Erythroblast (primary cell): ENCODE measurements at places on chromosomes 6 and 20.

GRCh38 chr6:160798625-160799024 is 96.6 kb downstream of the PLG start:
- no peak for DNase-seq

- DNase-seq, result peak; percentile 91
These were observed 50.2 kb upstream of the SIRPG start for GRCh38 chr20:1707588-1708449.

DNA sequence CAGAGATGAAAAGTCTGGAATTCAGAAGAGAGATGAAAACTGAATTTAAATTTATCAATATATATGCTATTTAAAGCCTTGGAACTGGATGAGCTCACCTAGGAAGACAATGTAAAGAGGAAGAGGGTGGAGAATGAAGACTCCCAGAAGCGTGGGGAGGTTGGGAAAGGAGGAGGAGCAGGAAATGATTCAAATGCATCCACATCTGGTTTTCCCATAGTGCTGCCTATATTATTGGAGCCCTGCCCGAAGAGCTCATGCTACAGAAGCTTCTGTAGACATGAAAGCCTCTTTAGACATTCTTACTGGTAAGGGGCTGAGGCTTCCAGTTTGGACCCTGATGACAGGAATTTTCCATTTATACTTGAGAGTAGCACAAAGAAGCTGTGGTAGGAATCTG is 19.2 kb downstream of the PDE7B start:
- DNase-seq, result no peak

- DNase-seq, result no peak
These were observed 117.2 kb downstream of the PDSS2 start for GRCh38 chr6:107342144-107342543.

GRCh38 chr6:20566109-20566508 is 31.9 kb downstream of the CDKAL1 start:
- DNase-seq, result no peak

DNA sequence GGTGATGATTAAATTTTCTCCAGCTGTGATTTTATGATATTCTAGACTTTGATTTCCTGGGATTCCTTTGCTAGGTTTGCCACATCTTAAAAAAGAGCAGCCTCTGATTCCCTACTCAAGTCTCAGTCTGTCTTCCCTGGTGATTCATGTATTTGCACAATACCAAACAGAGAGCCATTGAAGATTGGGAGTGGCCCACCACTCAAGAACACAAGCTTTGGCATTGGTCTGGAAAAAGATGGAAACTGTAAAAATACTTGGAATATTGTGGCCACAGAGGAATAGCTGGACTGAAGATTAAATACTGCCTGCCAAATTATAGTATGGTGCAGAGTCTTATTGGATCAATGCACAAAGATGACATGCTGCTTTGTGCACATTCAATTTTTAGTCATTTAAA is 32.9 kb downstream of the PTCHD4 start:
- no peak for DNase-seq

DNA sequence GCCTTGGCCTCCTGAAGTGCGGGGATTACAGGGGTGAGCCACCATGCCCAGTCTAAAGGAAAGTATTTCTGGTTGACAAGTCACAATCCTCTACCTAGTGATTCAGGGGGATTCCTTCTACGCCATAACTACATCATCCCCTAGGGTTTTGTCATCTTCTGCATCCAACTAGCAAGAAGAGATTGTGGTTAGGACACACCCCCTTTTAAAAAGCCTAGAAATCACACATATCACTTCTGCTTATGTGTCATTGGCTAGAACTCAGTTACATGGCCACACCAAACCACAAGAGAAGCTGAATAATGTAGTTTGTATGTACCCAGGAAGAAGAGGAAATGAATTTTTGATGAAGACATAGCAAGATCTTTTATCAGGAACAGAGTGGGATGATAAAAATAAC is 14.7 kb upstream of the CHD6 start:
- DNase-seq, result no peak

GRCh38 chr20:13219327-13220193 is 1.5 kb upstream of the ISM1 start:
- no peak for DNase-seq

DNA sequence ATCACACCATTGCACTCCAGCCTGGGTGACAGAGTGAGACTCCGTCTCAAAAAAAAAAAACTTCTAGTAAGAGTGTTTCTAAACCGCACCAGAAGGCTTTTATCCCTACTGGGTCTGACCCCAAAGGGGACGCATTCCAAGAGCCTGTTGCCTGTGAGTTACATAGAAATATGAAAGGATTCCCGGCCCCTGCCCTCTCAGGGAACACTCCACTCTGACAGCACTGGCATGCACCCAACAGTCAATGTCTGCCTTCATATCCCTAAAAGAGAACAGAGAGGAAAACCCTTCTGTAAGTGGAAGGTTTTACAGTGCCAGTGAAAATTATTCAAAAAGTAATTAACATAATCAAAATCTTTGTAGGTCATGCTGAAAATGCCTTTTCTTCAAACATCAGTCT is 117.1 kb upstream of the PTPRT start:
- DNase-seq, result no peak

DNA sequence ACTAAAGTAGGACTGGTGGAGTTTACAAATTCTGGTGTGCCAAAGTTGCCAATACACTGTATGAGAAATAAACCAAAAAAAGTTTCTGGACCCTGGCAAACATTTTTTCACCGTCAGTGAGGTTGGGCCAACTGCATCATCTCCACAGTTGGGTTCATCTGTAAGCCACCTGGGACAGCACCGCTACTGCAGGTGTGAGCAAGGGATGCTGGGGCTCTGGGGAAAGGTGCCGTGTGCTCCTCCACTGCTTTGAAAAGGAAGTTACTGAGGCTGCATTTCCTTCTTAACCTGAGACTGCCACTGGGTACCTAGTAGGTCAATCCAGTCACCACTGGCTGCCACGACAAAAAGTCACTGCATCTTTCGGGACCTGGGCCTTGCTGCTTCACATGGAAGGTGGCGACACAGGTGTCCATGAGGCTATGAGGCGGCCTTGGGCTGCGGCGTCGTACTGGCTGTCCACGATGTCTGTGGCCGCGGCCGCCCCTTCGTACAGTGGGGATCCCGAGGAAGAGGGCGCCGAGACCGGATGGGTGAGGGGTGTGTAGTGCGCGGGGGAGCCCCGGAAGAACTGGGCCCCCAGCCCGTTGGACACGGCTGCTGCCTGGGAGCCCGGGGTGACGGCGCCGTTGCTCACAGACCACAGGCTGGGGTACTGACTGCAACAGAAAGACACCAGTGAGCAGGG is 9.6 kb downstream of the TBXT start:
- DNase-seq, result no peak

- peak; percentile 87 for DNase-seq
These were observed 45.9 kb upstream of the RALY start for GRCh38 chr20:33947709-33948295.

DNA sequence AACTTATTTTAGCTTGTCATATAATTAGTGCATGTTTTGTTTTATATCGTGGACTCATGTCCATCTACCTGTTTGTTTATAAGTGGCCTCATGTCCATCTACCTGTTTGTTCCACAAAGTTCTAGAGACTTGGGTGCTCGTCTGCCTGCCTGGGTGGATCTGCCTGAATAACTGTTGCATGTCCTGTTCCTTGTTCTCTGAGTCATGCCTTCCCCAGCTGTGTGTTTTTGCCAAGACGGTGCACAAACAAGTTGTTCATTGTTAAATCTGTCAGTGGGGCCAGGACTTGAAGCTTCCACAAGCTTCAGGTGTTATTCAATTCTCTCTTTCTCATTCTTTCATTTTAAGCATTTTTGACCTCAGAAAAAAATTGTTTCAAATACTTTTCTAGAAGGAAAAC is 358.0 kb upstream of the CITED2 start:
- no peak for DNase-seq

GRCh38 chr6:48766349-48766748 is 655.4 kb upstream of the PTCHD4 start:
- no peak for DNase-seq

DNA sequence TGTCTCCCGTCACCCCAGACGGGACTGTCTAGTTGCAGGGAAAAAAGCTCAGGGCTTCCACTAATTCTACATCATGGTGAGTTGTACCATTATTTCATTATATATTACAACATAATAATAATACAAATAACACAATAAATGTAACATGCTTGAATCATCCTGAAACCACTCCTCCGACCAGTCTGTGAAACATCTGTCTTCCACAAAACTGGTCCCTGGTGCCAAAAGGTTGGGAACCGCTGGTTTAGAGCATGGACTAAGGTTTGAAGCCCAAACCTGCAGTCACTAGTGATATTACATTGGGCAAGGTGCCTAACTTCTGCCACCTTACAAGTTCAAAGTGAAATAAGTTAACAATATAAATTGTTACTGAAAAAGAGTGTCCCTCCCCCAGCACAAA is 175.7 kb downstream of the PDE10A start:
- no peak for DNase-seq

DNA sequence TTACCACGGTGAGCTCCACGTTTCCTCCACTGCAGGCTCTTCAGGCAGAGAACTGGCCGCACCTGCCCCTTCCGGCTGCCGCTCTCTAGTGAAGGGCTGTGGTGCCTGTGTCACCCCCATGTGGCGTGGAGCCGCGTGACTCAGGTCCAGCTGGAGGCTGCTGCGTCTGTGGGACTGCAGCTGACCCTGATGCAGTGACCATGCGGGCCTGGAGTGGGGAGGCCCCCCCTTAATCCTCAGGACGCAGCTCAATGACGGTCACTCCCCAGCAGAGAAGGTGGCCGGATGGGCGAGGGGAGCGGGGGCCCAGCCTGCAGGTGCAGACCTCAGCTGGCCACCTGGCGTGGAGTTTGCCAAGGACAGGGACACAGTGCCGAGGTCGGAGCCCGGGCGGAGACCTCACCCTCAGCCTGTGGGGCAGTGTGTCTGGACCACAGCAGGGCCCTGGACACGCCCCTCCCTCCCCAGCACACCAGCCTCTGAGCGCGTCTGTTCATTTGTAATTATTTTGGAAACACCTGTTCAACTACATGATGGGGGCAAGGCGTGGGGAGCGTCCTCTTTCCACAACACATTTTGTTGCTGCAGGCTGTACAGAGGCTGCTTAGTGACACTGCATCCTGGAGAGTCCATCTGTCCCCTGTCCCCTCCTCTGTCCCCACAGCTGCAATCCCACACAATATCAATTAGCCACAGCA is 10.7 kb downstream of the BHLHE23 start:
- DNase-seq, result no peak

DNA sequence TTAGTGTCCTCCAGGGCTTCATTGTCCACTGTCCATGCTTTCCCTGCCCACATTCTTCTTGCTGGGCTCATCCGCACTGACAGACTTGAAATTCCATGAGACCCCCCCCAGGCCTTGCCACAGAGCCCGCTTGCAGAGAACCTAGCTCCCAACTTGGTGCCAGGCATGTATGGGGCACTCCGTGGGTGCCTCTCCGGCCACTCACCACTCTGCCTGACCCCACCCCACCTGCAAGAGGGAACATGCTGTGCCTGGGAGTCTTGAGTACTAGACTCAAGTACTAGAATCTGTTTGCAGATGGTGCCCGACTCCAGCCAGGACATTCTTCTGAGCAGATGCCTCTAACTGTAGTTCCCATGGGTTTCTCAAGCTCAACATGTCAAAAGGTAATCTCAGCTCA is 47.9 kb downstream of the TRERF1 start:
- no peak for DNase-seq

GRCh38 chr6:85641897-85642773 is 551 bp downstream of the SYNCRIP start:
- peak; percentile 70 for DNase-seq

DNA sequence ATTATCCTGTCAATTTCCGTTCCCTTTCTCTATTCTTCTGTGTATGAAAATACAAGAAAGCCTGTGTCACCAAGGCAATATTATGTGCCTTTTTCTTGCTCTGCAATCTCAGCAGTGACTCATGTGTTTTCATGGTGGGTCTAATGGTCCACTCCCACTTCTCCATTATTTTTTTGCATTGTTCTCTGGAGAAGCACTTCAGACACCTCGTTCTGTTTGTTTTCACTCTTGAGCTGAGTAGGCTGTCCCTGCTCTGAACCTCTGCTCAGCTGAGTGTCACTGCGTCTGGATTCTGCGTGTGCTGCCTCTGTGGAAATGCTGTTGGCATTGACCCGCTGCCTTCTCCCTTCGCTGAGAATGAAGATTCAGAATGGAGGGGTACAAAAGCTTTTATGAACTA is 230.6 kb downstream of the TMEM242 start:
- DNase-seq, result no peak

DNA sequence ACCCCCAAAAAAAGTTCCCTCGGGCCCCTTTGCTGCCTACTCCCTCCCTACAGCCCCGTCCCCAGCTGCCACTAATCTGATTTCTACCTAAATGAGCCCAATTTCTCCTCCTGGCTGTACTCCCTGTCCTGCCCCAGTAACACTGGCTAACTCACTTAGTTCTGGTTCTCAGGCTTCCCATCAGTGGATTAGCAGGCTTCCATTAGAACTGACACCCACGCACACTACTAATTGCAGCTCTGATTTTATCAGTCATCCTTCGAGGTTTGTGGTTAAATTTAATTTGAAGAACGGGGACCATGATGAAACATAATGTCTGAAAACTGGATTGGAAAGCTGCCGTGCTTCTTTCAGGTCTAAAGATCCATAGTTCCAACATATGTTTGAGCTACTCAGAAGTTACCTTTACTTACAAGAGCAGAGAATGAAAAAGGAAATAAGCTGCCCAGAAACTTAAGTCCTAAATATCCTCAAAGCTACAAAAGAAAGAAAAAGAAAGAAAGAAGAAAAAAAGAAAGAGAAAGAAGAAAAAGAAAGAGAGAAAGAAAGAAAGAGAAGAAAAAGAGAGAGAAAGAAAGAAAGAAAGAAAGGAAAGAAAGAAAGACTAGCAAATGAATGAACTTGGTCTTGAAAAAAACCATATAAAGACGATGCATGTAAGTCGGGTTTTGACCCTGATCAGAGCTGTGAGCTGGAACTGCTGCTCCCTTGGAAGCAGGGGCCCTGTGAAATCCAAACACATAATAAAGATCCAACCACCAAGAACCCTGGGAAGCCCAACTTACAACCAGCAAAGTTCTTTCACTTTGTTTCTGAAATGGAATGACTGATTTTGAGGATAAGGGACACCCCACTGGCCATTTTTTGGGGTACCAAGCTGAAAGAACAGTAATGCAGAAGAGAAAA is 51.7 kb downstream of the CNKSR3 start:
- peak; percentile 10 for DNase-seq

GRCh38 chr6:137309078-137309762 is 90.0 kb upstream of the IFNGR1 start:
- no peak for DNase-seq

GRCh38 chr20:42982218-42982617 is 207.5 kb downstream of the PTPRT start:
- DNase-seq, result no peak

- no peak for DNase-seq
These were observed 1.4 kb downstream of the STK38 start for GRCh38 chr6:36545767-36546307.

- no peak for DNase-seq
These were observed 12.1 kb upstream of the RAMACL start for GRCh38 chr6:166598441-166599138.

GRCh38 chr6:37987559-37987958 is 168.0 kb downstream of the ZFAND3 start:
- no peak for DNase-seq

GRCh38 chr6:2829253-2829652 is 12.4 kb downstream of the SERPINB1 start:
- no peak for DNase-seq

- DNase-seq, result no peak
These were observed 70.5 kb upstream of the PIM1 start for GRCh38 chr6:37099442-37099841.

- DNase-seq, result no peak
These were observed 167.4 kb downstream of the MBOAT1 start for GRCh38 chr6:20044883-20045282.
